Common myeloid progenitor, CD34-positive (primary cell): ENCODE measurements at places on chromosomes 5 and 9.

GRCh38 chr9:134466869-134467616 is 140.8 kb downstream of the RXRA start:
- no peak for DNase-seq

DNA sequence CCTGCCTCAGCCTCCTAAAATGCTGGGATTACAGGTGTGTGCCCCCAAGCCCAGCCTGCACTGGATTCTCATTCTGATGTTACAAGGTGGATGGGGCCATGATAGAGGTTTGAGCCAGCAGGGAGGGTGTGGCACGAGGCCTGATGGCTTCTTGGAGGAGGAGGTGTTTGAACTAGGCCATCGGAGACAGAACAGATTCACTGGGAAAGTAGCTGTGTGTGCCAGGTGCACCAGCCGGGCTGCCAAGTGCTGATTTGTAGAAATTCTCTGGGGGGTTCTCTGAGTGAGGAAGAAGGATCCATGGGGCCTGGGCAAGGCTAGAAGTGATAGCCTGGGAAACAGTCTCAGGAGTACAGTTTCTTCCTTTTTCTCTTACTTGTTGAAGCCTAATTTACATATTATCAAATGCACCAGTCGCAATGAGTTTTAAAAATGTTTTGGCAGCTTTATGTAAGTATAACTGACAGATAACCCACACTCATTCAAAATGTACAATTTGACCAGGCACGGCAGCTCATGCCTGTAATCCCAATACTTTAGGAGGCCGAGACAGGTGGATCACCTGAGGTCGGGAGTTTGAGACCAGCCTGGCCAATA is 31.1 kb upstream of the STXBP1 start:
- DNase-seq = no peak

DNA sequence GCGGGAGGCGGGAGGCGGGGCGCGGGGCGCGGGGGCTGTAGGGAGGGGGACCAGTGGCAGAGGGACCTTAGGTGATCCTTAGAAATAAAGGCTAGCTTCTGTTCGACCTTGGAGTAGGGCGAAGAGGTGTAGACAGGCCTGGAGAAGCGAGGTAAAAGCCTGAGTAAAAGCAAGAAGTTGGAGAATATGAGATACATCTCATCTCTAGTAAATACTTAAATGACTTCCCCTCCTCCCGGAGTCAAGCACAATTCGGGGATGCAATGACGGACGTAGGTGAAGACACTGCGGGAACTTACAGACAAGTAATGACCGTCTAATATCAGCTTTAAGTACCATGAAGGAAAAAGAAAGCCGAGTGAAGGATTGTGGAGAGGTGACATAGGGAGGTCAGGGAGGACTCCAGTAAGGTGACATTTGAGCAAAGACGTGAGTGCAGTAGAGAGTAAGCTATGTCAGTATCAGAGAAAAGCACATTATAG is 466 bp downstream of the SMC2 start:
- no peak for DNase-seq

DNA sequence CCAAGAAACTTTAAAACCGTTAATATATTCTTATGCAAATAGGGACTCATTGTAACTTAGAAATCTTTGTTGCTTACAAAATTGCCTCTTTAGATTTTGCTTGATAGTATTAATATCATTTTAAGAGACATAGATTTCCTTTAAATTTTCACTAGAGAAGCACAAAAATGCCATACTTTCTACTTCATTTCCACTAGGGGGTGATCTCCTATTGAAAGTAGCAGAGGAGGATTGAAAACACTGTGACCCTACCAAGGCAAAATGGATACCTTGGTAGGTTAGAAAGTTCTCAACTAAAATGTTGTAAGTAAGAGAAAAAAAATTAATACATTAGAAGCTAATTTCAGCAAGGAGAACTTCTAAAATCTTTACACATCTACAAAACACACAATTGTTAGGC is 204.9 kb downstream of the CHSY3 start:
- peak; percentile 48 for DNase-seq

- peak; percentile 46 for DNase-seq
Observed at GRCh38 chr9:107480386-107480789, 9.2 kb downstream of the KLF4 start.

- DNase-seq = no peak
Observed at GRCh38 chr9:98894171-98894570, 49.5 kb upstream of the COL15A1 start.

GRCh38 chr9:99489060-99489413 is 267.0 kb downstream of the SEC61B start:
- DNase-seq = peak; percentile 24

GRCh38 chr5:145511351-145511750 is 323.8 kb downstream of the PRELID2 start:
- DNase-seq = no peak

- no peak for DNase-seq
Observed at GRCh38 chr5:149455889-149456409, 76.9 kb upstream of the IL17B start.

- no peak for DNase-seq
Observed at GRCh38 chr5:60507687-60508086, 192.3 kb downstream of the DEPDC1B start.

GRCh38 chr5:3607541-3608181 is 12.0 kb downstream of the IRX1 start:
- DNase-seq = no peak

DNA sequence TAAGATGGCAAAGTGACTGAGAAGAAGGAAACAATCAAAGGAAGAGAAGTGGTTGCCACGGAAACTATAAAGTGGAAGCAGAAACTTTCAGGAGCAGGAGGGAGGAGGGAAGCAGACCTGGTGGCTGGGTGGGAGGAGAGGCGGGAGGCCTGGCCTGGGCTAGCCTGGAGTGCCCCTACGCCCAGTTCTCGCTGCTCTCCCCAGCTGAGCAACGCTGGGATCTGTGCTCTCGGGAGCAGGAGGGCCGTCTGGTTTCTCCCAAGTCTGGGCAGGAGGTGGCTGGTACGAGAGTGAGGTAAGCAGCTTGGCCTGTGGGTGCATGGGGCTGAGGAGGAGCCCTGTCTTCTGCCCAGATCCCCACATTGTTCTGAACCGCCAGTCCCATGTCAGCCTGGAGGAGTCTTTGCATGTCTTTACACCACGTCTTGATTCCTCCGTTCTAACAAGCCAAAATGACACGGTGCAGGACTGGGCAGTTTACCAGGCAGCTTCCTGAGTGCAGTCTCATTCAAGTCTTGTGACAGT is 15.0 kb upstream of the DAB2IP start:
- DNase-seq = peak; percentile 48

GRCh38 chr5:138833726-138834480 is 41.2 kb downstream of the LRRTM2 start:
- no peak for DNase-seq

GRCh38 chr5:27414099-27414498 is 375.7 kb upstream of the CDH9 start:
- no peak for DNase-seq

DNA sequence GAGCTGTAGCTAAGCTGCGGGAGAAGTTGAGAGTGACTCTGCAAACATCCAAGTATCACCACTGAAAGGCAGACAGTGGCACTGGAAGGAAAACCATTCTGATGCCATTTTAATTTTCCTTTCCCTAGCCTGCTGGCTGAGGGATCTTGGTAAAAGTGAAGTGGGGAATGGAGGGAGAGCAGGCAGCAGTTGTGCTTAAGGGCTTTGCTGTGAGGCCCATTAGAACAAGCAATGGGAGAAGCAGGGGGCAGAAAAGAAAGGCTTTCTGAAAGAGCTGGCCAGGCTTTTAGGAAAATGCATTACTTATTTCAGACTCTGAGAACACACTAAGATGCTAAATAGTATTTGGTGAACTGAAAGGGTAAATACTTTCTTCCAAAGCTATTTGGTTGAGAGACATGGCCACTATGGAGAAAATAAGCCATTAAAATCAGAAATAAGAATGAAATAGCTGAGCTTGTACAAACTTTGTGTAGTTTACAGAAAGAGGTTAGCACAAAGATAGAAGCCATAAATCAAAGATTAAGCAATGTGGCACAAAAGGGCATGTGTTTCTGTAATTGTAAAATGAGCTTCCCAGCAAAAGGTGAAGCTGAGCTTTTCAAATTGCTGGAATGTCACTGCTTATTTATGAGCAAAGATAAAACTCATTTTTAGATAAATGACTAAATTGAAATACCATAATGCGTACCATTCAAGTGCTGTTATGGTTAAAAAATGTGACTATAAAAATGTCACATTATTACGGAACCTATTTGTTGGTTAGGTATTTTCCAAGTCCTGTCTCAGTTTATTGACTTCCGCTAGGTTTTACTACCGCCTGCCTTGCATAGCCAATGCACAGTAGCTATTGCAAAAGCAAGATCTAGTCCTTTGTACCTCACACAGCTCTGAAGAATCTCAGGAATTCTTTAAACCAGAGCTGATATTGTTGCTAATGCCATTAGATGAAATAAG is 20.8 kb downstream of the SNCAIP start:
- no peak for DNase-seq

DNA sequence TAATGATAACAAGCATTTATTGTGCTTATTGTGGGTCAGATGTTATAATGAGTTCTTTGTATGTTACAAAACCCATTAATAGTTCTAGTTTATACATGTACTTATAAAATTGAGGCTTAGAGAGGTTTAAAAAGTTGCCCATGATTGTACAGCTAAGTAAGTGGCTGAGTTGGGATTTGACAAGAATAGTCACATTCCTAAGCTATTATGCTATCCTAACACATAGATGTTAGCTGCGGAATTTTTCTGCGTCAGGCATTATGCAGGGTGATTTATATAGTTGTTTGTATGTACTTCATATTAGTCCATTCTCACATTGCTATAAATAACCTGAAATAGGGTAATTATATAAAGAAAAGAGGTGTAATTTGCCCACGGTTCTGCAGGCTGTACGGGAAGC is 12.5 kb downstream of the COMMD10 start:
- DNase-seq = no peak

- peak; percentile 94 for DNase-seq
Observed at GRCh38 chr9:83281306-83282255, 218.6 kb upstream of the RASEF start.

- no peak for DNase-seq
Observed at GRCh38 chr5:145775411-145775810, 59.7 kb downstream of the PRELID2 start.

DNA sequence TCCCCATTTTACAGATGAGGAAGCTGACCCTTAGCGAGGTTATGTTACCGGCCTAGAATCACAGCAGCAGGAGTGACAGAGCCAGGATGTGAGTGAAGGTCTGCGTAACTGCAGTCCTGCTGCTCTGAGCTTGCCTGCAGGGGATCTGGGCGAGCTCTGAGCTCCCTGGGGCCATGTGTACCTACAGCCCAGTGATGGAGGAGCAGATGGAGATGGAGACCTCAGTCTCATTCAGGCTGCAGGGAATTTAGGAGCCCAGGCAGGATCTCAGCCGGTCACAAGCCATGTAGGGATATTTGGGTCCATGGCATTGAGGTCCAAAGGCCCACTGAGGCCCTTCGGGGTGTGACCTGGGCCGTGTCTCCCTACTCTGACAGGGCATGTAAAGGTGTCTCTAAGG is 170.6 kb downstream of the CACNA1B start:
- no peak for DNase-seq

DNA sequence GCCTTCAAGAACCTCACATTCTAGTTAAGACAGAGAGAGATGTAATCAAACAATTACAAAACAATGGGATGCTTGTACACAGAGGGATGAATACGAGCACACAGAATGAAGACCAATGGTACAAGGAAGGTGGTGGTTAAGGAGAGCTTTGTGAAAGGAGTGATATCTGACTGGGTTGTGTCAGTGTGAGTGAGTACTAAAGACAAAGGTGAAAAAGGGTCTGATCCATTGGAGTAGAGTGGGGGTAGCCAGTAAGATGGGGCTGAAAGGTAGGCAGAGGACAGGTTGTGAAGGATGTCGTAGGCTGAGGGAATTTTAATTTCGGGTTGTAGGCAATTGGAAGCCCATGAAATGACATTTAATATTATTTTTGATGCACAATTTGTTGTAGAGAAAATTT is 9.9 kb downstream of the RBM18 start:
- no peak for DNase-seq

DNA sequence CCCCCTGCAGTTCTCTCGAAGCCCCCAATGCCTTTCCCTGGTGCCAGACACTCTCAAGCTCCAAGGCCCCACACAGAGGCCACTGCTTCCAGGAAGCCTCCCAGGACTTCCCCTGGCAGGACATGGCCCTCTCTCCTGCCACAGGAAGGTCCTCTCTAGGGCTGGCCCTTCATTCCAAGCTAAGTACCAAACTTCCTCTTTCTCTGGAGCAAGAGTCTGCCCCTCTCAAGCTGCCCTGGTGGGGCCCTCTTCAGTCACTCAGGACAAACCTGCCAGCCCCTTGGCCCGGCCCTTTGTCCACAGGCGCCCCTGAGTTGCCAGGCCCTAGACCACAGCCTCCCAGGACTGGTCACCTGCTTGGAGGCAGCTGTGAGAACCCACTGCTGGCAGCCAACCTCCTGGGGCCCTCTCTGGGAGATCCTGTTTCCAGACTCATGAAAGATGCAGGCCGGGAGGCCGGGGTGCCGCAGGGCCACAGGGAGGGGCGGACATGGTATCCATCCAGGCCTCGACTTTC is 6.6 kb downstream of the NINJ1 start:
- DNase-seq = no peak

- DNase-seq = peak; percentile 68
Observed at GRCh38 chr9:130243015-130243881, 22.3 kb upstream of the HMCN2 start.

- no peak for DNase-seq
Observed at GRCh38 chr5:74653991-74654390, 13.5 kb upstream of the ENC1 start.

DNA sequence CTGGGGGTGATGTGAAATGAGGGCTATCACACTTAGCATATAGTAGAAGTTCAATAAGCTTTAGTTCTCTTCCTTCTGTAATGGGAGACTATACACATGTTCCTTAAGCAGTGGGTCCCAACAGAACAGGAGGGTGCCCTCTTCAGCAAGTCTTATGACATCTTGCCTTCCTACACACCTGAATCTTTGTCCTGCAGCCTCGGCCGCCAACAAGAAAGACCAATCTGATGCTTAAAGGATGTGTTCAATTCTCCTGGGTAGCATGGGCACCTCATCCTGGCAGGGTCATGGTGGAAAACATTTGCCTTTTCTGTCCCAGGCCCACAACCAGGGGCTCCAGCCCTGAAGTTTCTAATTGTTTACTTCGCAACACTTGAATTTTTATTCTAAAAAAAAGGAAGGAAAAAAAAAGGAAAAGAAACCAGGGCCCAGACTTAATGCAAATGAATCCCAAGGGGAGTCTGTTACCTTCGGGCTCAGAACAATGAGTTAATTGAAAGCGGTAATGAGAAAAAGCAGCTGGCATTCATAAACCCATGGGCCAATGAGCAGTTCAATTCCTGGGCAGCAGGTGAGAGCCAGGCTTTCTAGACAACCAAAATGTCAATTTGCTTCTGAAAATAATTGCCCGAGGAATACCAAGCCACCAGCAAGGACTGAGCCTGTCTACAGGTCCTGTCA is 26.2 kb upstream of the SMAD5 start:
- DNase-seq = no peak

- DNase-seq = no peak
Observed at GRCh38 chr5:36298552-36298951, 3.1 kb downstream of the RANBP3L start.

DNA sequence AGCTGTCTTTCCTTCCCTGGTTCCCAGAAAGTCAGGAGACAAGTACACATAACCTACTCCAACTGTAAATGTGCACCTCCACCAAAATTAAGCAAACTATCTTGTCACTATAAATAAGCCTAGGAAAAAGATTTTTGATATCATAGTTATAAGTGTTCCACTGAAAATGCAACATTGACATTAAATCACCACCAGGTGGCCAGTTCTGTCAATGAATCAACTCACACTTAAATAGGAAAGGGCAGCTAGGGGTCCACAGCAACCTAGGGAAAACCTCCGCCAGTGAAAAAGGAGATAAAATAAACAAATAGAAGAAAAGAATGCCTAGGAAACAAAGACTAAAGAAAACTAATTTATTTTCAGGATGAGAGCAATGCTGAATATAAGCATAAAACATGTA is 243.0 kb upstream of the PTPRD start:
- no peak for DNase-seq
